ENCODE measurements at places on chromosomes 3 and 15. TPM values are rescaled to one million over a fixed set of nuclear protein-coding genes. Genes with fewer than 3 reads are reported as not detected.

Gene CDCP1
- 0.29 TPM for total RNA-seq

Gene GFM1
- 63.9 TPM for total RNA-seq

Gene PCNP
- 134 TPM for total RNA-seq

Gene PPP1R14D
- not detected for total RNA-seq

Gene GNB4
- total RNA-seq, result 7.2 TPM

Gene TM4SF4
- total RNA-seq, result not detected

Gene STIMATE
- total RNA-seq, result 31.1 TPM

Gene PP2D1
- total RNA-seq, result not detected

Gene FOXB1
- total RNA-seq, result 0.10 TPM

Gene CEMIP
- 0.19 TPM for total RNA-seq

Gene SCN11A
- total RNA-seq, result 0.14 TPM

Gene POLR2M
- 47.5 TPM for total RNA-seq

Gene CGGBP1
- total RNA-seq, result 75.4 TPM

Data from natural killer cell treated with Interleukin-12 subunit alpha and Interleukin-12 subunit beta and Interleukin-15 and Interleukin-18, amount 100 ng/mL, for 72 hours (primary cell).